ENCODE measurements at places on chromosomes 4 and X.

DNA sequence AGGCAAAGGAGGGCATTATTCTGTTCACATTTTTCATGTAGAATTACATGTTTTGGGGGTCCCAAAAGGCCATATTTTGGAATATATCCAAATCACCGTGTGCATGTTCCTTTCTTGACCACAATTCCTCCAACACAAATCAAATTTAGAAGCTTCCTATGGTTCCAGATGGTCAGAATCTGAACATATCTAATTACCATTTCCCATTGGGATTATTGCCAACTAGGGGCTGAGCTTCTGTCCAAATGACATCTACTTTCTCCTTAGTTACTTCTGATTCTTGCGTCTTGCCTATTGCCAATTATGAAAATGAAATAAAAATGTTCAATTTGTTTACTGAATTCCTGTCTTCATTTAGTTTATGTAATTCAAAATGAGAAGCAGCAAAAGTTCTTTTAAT, 163.7 kb downstream of the CPE start:
- DNase-seq, result no peak

DNA sequence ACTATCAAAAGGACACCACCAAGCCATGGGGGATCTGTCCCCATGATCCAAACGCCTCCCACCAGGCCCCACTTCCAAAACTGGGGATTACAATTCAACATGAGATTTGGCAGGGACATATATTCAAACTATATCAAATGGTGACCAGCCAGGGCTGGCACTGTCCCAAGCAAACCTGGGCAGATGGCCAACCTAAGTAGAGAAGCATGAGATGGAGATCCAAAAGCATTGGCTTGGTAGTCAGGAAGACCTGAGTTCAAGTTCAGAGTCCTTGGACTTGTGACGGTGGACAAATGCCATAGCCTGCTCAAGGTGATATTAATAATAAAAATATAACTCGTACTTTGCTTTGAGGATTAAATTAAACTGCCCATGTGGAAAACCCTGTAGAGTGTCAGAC, 79.2 kb upstream of the HS3ST1 start:
- no peak for DNase-seq

DNA sequence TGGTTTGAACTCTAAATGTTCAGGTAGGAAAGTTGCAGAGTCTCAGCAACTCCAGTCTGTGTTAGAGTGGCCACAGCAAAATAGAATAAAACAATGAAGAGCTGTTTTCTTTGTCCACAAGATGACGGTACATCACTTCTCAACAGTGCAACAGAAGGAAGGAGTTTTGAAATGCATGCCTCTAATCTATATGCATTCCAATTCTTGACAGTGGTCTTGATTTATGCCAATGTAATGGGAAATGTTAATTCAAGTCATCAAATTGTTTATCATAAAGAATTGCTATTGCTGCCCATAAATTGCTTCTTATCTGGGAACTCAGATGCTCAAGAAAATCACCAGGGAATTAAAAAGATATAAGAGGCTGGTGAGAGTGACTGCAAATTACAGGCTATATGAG, 195.5 kb upstream of the PRPS2 start:
- DNase-seq, result no peak

GRCh38 chrX:150226223-150226965, 136.7 kb upstream of the MAMLD1 start:
- no peak for DNase-seq

DNA sequence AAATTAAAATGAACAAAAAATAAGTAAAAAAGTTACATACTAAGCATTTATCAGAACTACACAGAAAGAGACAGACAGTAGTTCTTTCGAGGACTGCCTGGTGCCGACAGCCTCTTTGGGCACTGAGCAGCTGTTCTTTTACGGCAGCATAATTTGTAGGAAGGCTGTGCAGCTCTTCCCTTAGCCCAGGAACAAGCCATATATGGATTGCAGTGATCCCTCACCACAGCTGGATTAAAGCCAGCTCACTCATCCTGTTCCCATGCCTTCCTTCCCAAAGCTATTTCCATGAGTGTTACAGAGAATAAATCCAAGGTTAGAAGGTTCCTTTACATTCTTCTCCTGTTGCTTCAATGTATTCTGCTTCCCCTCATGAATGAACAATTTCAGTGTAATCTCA, 71.7 kb downstream of the DDX60L start:
- peak; percentile 37 for DNase-seq

DNA sequence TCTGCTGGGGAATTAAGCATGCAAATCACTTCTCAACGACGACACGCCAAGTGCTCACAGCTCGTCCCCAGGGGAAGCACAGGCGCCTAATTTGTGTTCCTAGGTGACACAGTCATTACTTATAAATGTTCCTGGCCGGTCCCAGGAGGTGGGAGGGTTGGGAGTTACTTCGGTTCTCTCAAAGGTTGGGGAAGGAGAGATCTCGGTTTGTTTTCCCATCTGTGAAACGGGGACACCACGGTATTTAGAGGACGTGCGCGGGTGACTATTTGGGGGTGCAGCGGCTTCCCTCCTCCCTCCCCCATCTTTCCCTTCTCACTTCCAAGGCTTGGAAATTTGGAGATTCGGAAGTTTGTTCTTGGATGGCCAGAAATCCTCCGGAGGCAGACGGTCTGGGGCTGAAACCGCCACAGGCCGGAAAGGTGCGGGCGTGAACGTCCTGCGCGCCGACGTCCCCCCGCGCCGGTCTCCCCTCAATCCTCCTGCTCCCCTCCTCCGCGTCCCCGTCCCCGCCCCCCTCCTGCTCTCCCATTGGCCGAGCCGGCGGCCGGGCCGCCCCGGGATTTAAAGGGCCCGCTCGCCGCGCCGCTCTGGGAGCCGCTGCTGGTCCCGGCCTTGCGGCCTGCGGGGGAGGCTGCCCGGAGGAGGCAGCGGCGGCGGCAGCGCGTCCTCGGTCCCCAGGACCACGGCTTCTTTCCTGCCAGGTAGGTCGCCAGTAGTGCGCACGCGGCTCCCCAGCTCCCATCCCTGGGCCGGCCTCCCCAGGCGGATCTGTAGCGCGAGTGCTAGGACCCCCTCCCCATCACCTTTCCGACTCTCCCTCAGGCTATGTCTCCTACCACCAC, at the start of gene PORCN:
TSS of gene PORCN (plus strand) at position 593 of the 845 bp plus-strand sequence. CDS start 829 bp downstream, outside the sequence.
- no peak for DNase-seq

DNA sequence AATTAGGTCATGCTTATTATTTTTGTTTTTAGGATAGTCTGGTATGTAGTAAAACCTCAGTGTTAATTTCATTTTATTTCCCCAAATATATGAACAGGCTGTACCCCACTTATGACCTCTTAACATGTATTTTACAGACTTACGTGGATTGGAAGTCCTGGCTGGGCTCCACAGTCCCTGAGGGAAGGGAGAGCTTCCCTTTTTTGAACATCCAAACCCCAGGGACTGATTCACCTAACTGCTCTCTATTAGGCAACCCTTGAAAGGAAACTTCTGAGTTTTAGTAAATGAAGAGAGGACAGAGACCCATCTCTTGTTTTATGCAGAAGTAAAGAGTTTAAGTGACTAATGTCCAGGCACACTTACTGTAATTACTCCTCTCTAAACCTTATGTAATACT, 233.1 kb upstream of the SPRY1 start:
- no peak for DNase-seq

DNA sequence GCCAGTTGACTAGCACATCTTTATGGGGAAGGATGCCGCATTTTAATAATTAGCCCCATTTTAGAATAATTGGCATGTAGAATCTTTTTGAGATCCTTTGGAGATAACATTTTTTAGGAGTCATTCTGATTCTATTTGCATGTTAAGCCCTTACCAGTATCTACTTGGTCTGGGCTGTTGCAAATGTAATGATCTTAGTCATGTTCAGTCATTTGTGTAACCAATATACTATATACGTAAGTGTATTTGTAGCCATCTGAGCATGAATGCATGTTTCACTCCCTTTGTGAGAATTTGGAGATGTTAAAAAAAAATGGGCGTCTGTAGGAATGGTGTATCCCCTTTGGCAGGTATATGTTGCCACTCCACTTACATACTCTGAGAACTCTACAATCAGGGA, 119.1 kb downstream of the TEX13A start:
- DNase-seq, result no peak

DNA sequence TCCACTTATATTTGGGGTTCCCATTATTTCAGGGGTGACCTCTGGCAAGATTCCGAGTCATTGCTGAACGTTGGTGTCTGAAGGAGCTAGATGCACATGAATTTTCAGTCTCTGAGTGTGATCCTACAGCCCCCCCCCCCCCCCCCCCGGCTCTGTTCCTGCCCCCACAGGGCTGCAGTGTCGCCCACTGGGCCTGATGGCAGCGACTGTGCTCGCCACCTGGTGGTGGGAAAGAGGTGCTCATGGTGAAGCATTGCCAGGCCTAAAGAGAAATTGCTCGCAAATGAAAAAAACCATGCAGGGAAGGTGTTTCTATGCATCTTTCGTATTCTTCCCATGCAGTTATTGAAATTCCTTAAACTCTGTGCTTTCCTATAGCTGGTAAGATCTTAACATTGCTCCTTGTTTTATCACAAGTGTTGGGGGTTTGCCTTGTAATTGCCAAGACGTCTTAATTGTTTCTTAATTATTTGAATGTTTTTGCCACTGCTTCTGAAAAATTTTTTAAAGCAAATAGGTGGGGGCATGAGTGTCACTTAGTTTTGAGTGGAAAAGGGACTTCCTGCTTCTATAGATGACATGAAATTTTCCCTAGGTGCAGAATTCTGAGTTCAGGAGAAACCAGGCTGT, 63.2 kb downstream of the CLDN22 start:
- DNase-seq, result no peak

DNA sequence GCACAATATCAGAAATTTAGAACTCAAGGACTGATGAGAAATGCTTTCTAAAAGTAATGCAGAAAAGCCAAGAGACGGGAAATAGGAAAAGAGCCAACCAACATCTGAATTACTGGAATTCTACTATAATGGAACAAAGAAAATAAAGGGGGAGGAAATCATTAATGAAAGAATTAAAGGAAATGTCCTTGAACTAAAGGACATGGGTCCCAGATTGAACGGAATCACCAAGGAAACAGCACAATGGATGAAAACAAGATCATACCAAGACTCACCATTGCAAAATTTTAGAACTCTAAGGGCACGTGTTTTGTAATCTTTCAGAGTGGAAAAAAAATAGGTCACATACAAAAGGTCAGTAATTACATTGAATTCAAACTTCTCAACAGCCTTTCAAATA, 35.9 kb downstream of the HPGDS start:
- no peak for DNase-seq

All from SK-N-MC (cell line).